ENCODE measurements at places on chromosomes 2 and 18.

- no peak for DNase-seq
These were observed 16.4 kb upstream of the KCNG3 start for GRCh38 chr2:42510191-42510590.

DNA sequence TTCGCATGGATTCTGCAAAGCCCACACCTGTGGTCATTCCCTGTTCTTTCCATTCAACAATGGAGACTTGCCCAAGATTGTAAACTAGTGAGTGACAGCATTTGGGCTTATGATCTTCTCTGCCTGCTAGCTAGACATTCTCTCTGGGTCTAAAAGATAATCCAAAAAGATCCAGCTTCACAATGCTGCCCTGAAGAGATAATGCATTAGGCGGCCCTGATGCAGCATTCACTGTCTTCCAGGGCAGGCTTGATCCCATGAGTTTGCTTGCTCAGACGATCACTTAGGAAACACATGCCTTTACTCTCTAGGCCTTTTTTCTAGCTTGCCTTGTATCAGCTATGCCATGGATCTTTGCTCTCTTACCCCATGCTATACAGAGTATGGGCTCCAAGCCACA lies 196.1 kb downstream of the SETBP1 start:
- no peak for DNase-seq

- DNase-seq = no peak
These were observed 12.3 kb upstream of the IL1B start for GRCh38 chr2:112848833-112849232.

DNA sequence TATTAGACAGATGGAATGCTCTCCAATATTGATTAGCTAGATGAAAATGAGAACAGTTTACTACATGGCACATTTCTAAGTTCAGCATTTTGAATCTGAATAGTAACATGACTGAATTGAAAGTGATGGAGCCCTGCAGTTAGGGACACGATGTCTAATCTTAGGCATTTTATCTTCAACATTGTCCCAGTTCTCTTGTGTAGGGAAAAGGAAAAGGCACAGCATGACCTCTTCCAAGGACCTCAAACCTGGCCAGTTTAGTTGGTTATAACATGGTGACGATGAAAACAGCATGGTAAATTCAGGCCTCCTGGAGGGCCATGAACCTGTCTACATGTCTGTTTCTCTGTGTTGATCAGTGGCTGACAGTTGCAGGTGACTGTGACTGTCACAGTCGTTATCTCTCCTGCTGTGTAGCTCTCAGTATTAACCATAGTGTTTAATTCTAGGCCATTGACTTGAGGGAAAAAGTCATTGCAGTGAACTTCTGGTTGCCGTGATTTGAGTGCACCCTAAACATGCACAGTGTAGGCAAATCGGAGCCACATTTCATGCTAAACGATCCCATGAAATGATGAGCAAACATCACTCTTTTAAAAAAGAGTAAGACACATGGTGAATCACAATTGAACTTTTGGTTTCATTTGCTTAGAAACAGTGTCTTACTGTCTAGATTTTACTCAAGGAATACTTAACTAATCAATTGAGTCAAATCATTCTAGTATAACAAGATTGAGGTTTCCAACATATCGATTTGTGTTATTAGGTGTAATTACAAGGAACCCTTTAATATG lies 129.7 kb downstream of the PHLPP1 start:
- DNase-seq = no peak

GRCh38 chr2:216012133-216012829 lies 1.1 kb downstream of the MREG start:
- no peak for DNase-seq

DNA sequence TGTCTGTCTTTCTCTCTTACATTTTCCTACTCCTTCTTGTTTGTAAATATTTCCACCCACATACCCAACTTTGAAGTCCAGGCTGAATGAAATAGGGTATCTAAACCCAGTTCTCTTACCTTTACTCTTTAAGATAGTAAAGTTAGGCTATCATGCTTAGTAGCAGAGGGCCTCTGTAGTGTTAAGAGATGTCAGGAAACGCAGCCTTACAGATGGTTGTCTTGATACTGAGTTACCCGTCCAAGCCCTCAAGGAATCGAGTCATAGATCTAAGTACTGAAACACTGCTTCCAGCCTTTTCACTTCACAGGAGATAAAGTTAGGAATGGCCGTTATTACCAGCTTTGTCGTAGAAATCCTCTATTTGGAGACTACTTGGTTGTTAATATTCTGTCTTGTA lies 24.3 kb downstream of the MRPS9 start:
- no peak for DNase-seq

GRCh38 chr18:76823587-76824011 lies 1.2 kb downstream of the ZNF236 start:
- no peak for DNase-seq

DNA sequence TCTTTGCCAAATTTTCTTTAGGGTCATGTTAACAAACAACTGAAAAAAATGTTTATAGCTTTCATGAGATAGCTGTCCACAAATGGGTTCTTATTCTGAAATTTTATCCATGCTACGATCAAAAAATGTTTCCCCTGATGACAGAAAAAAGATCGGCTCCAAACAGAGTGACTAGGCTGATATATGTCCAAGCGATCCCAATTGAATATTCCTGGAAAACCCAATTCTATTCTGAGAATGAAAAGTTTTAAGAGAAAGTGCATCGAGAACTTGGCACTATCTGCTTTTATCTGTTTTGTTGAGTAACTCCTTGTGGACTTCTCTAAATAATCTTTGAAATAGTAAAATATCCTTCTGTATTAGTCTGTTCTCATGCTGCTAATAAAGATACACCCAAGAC lies 19.1 kb downstream of the KCNE4 start:
- no peak for DNase-seq

GRCh38 chr2:12555012-12555645 lies 161.6 kb upstream of the TRIB2 start:
- peak; percentile 13 for DNase-seq

DNA sequence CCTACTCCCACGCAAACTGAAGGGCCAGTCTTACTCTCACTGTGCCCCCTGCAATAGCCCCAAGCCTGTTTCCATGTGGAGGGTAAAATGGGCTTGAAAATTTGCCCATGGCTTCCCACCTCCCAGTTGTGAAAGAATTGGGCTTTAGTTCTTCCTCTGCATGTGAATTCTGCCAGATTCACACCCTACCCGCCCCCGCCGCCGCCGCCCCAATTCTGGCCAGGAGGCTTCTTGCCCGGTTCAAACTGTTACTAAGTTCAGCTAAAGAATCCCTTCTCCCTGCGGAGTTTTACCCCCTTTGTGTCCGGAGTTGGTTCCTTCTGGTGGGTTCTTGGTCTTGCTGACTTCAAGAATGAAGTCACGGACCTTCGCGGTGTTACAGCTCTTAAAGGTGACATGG lies 25.5 kb upstream of the SAP130 start:
- DNase-seq = no peak

GRCh38 chr2:37829202-37829601 lies 95.9 kb upstream of the RMDN2 start:
- DNase-seq = no peak

- DNase-seq = no peak
These were observed 42.3 kb downstream of the FAM124B start for GRCh38 chr2:224359569-224359968.

- no peak for DNase-seq
These were observed 13.5 kb downstream of the PNO1 start for GRCh38 chr2:68171146-68171545.

GRCh38 chr2:167890739-167891138 lies 356.7 kb downstream of the STK39 start:
- no peak for DNase-seq

- DNase-seq = no peak
These were observed 161.3 kb downstream of the SETBP1 start for GRCh38 chr18:44841752-44842587.

GRCh38 chr2:172516299-172516698 lies 39.6 kb upstream of the PDK1 start:
- no peak for DNase-seq

DNA sequence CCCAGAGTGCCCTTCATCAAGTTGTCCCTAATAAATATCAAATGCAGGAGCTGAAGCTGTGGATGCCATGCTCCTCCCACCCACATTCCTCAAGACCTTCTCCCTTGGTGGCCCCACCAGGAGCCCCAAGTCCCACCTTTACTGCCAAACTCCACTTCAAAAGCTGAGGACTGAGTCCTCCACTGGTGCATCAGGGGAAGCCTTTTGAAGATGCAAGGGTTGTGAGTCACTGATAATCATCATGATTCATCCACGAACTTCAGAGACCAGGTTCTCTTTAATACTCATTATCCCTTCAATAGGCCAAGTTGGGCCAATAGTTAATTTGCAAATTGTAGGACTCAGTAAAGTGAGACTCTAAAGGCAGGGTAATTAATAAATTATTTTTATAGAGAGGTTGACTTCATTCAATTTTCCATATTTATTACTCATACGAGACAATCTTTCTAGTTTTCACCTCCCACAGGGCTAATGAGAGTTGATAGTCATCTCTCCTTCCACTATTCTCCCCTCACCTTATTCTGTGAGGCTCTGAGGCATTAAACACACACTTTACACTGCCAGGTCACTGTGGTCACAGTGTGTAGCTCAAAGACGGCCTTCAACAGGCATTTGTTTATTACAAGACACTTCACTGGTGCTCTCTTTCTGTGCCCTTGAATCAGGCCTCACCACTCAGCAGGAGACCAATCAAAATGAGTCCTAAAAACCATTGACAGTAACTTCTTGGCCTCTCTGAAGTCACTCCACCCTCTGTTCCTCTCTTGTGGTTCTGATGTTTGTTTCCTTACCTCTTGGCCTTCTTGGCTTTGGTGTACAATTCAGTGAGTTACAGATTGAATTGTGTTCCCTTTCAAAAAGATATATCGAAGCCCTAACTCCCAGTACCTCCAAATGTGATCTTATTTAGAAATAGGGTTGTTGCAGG lies 99.9 kb downstream of the TRIB2 start:
- no peak for DNase-seq

DNA sequence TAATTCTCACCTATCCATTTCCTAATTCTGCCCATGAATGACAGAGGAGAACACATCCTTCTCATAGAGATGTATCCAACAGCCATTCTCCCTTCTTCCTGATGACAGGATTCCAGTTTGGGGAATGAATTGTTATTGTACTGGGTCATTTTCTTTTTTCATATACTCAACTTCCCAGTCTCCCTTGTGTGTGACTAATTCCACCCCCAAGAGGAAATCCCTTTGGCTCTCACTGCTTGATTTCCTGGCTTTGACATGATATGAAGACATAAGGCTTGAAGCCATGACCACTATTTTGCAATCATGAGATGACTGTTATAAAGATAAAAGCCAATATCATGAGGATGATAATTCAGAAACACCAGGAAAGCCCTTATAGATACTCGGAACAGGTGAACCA lies 384.7 kb upstream of the ACVR2A start:
- no peak for DNase-seq

DNA sequence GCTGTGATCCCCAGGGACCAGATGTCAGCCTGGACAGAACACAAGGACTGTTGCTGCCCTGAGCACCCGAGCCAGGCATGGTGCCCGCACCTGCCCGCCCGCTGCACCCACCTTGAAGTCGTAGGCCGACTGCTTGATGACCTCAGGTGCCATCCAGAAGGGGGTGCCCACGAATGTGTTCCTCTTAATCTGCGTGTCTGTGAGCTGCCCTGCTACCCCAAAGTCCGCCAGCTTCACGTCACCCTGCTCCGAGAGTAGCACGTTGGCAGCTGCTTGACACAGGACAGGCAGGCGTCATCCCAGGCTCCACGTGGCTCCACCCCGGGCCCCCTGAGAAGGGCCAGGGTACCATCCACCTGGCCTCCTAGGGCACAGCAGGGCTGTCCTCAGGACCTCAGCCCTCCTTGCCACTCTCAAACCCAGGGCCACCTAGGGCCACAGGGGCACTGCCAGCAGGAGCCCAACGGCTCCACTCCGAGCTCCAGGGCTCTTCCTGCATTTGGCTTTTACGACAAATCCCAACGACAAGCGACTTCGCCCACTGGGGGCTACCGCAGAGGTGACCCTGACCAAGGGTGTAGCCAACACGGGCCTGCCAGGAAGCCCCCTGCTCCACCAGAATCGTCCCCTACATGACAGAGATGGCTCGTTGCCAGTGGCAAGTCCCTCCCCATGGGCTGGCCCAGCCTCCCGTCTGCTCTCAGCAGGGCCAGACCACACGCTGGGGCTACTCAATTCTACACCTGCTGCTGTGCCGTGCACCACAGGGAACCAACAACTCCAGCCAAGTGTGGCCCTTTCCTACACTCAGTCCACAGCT lies 9.0 kb downstream of the STK25 start:
- no peak for DNase-seq

GRCh38 chr2:45836740-45837139 lies 185.3 kb downstream of the PRKCE start:
- no peak for DNase-seq

- no peak for DNase-seq
These were observed 108.2 kb downstream of the TCF4 start for GRCh38 chr18:55479656-55480420.
